ENCODE measurements at places on chromosomes 2 and 18. TPM values are rescaled to one million over a fixed set of nuclear protein-coding genes. Genes with fewer than 3 reads are reported as not detected.

Gene FOXI3
- not detected for polyA plus RNA-seq

Gene SERPINB12
- not detected for polyA plus RNA-seq

Gene CREG2
- 0.73 TPM for polyA plus RNA-seq

Gene RGPD4
- polyA plus RNA-seq, result not detected

Gene SLC16A14
- polyA plus RNA-seq, result 37.5 TPM

Gene C1QL2
- not detected for polyA plus RNA-seq

Gene RAB10
- polyA plus RNA-seq, result 56.6 TPM

Gene KCNG2
- not detected for polyA plus RNA-seq

Gene POTEJ
- polyA plus RNA-seq, result not detected

Gene CRYGD
- polyA plus RNA-seq, result 0.42 TPM

Gene TUBA4B
- not detected for polyA plus RNA-seq

Gene ANKRD62
- not detected for polyA plus RNA-seq

Gene KHK
- 1.3 TPM for polyA plus RNA-seq

Gene OTOS
- not detected for polyA plus RNA-seq

Gene RGPD8
- 0.31 TPM for polyA plus RNA-seq

Gene BMP10
- not detected for polyA plus RNA-seq

All from Purkinje cell (primary cell).